ENCODE measurements at places on chromosomes 2 and 18.
A peak's percentile ranks its signal among the peaks of the same experiment; 100 is the strongest.

GRCh38 chr2:128270672-128271596 lies 47.7 kb downstream of the HS6ST1 start:
- DNase-seq = no peak

DNA sequence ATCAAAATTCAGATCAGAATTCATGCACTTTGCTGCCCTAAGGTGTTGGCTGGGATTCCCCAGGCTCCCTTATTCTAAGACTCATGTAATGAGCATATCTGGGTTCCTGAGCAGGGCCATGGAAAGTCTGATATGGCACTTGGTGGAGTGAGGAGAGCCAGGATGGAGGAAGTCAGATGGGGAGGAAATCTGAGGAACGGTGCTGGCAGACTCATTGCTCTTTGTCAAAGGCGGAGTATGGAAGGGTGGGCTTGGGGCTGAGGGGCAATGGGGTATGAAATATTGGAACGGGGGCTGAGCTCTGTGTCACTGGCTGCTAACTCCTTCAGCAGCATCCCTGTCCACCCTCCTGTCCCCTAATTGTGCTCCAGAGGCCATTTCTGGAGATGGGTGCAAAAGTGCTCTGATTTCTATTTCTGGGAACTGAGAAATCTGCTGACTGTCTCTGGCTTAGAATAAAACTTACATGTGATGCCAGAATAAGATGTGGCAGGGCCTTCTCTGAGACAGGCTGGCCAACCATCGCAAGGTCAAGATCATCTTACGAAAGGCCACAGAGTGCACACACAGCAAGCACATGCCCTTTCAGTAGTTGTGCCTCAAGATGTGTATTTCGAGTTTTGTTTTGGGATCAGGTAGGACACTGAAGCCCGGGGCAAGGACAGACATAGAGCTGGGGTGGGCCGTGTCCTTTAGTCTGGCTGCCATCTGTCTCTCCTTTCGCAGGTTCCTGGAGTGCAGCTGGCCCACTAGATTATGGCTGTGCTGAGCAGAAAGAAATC lies 480.0 kb upstream of the HS6ST1 start:
- DNase-seq = no peak

DNA sequence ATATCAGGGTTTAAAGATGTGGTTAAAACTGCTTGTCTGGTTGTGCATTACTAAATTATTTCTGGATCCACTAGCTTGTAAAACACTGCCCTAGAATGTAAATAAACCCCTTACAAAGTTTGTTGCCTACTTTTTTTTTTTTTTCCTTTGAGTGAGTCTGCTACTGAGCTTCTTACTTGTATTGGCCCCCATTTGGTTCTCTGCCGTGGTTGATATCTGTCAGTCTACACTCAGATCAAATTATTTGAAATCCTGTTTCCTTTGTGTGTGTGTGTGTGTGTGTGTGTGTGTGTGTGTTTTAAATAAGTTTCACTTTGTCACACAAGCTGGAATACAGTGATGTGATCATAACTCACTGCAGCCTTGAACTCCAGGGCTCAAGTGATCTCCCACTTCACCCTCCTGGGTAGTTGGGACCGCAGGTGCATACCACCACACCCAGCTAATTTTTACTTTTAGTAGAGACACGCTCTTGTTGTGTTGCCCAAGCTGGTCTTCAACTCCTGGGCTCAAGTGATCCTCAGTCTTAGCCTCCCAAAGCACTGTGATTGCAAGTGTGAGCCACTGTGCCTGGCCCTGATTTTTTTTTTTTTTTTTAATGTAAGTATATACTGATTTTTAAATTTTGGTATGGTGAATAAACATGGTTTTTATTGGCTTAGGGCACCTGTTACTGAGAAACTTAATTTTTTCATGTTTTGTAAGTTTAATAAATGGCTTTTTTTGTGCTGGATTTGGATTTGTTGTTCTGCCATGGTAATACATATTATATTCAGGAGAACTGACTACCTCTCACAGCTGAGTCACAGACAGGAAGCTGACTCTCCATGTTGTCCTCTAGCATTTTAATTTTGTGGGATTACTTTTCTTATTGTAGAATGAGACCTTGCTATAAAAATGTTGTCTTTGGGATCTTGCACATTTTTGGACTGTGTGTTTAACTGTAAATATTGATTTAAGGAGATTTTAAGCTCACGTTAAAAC lies 48.5 kb downstream of the MAP4K4 start:
- DNase-seq = no peak

DNA sequence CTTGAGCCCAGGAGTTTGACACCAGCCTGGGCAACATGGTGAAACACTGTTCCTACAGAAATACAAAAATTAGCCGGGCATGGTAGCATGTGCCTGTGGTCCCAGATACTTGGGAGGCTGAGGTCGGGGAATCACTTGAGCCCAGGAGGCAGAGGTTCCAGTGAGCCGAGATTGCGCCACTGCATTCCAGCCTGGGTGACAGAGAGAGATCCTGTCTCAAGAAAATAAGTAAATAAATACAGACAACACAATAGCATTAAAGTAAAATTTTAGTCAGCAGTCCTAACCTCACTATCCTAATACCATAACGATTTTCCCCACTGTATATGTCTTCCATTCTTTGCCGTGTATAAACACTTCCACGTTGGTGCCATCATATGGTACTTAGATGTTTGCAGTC lies 83.0 kb upstream of the MBOAT2 start:
- DNase-seq = no peak

DNA sequence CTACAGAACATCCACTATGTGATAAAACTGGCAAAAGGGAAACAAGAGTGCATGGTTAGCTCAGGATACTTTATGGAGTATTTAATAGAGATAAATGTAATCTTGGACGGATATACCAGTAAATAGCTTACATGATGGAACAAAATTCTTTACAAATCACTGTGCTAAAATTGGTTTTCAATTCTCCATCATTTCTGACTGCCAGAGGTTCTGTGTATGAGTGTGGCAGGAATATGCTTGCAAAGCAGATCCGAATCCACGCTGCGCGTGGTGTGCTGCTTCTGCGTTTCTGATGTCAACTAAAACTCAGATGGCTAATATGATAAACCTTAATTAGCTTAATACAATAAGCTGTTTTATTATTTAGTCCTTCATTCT lies 2.1 kb downstream of the ZNF532 start:
- no peak for DNase-seq

- no peak for DNase-seq
Measured at GRCh38 chr18:56257205-56257604, 381.2 kb downstream of the TXNL1 start.

DNA sequence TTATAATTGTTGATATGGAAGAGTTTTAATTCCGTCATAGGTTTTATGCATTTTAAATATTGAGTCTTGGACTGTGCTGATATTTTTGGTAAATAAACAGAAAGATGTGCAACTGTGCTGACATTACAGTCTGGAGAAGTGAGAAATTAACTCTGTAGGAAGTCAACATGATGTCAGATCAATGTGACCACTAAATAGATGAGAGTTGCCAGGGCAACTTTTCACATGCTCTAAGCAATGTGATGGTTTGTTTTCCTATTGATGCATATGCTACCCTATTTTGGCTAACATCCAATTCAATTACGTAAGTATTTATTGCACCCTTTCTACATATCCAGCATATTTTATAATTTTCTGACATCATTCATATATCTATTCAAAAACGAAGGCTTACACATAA lies 1109.3 kb downstream of the TSN start:
- DNase-seq = no peak

DNA sequence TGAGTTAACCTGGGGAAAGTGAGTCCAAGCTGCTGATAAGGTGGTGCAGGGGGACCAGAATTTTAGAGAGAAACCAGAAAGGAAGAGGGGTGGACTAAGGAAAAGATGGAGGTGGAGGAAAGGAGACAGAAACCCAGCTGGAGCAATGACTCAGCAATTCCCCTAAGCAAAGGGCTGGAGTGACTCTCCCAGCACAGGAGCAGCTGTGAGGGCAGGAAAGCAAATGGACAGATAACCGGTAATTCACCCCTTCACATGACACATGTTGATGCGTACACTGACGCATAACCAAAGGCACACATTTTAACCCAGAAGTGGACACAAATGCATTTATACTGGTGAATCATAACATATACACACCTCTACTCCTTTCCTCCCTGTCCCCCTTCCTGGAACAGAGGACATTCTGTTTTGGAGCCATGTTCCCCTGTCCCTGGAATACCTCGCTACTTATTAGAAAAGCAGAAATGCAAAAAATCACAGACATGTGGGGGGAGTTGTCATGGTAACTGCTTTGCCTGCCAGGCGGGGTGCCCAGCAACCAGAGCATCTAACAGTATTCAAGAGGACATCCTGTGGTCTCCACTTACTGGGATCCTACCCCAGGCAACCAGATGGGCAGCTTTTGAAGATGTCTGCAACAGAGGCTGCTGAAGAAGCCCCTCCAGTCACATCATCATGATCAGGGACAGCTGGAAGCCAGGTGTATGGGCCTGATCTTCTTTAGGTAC lies 4.7 kb downstream of the CDK5R2 start:
- no peak for DNase-seq

GRCh38 chr2:189474526-189474925 lies 33.3 kb downstream of the WDR75 start:
- no peak for DNase-seq

GRCh38 chr2:88919087-88919738 lies 227.7 kb downstream of the RPIA start:
- peak; percentile 39 for DNase-seq

DNA sequence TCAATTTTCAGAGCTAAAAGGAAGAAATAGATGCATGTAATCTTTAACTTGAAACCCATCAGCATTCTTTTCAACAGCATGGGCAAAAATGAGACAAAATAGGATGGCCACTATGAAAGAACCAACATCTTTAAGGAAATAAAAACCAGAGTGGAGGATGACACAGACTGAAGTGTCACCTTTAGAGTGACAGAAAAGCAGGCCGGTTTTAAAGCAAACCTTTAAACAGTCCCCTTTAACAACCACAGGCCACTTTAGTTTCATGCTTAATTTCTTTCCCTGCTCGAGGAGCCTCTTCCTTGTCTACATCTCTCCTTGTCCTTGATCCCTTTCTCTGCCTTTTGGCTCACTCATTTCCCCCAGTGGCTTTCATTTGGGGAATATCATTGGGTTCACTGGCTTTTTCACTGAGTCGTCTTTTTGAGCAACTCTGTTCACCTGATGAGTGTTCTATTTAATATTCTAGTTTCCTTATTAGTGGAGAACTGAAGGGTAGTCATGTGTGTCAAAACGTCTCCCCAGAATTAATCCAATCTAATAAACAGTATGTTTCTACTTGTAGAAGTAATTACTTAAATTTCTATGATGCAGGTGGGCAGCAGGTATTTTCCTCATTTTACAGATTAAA lies 72.5 kb downstream of the DOCK10 start:
- DNase-seq = no peak

- peak; percentile 37 for DNase-seq
Measured at GRCh38 chr2:180604077-180604476, 376.3 kb upstream of the UBE2E3 start.

- DNase-seq = peak; percentile 28
Measured at GRCh38 chr2:191114403-191114886, 36.3 kb downstream of the STAT4 start.

DNA sequence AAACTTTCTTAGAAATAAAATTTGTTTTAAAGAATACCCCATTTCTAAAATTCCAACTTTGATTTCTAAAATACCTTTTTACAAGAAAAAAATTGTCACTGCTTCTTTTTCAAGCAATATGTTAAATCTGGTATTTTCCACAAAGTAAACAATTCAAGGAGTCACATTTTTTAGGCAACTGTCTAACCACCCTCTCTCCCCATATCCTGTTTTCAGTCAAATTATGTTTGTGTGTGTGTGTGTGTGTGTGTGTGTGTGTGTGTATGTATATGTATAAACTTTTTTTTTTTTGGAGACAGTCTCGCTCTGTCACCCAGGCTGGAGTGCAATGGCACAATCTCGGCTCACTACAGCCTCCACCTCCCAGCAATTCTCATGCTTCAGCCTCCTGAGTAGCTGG lies 59.3 kb downstream of the ADNP2 start:
- no peak for DNase-seq

DNA sequence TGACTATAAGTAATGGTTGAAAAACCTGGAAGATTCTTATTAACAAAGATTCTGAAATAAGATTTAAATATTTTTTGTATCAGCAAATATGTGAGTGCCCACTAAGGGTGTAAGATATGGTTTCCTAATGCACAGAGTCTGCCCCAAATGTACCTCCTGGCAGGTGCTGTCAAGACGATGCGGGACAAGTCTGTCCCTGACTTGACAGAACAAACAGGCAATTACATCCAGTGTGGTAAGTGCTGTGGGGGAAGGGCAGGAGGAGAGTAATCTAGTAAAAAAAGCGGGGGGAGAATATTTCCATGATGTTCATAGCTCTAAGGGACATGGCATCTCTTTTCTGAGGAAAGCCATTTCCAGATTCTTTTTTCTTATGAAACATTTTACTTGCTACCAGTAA lies 127.5 kb downstream of the COL4A4 start:
- no peak for DNase-seq

DNA sequence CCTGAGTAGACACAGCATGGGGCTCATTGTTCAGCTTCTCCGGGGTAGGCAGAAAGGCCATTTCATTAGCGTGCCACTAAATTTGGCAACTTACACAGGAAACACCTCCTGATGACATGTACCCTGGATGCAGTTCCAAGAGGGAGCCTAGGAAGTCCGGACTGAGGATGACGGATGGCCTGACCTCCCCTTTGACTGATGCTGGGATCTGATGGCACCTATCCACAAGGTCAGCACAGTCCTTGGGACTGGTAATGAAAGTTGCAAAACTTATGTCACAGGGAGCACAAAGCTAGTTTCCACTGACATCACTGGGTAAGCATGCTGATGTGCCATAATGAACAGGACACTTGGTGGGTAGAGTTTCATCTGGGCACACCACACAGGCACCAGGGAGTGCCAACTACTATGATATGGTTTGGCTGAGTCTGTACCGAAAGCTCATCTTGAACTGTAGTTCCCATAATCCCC lies 126.7 kb upstream of the ARL4C start:
- no peak for DNase-seq

DNA sequence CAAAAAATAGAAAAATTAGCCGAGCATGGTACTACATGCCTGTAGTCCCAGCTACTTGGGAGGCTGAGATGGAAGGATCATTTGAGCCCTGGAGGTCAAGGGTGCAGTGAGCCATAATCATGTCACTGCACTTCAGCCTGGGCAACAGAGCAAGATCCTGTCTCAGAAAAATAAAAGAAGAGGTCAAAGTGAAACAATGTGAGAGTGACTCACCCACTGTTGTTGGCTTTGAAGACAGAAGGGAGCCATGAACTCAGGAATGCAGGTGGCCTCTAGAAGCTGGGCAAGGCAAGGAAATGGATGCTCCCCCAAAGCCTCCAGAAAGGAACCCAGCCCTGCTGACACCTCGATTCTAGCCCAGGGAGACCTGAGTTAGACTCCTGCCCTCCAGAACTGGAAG lies 3.7 kb upstream of the TMEM214 start:
- DNase-seq = no peak

GRCh38 chr2:69576880-69577279 lies 66.7 kb downstream of the AAK1 start:
- no peak for DNase-seq

DNA sequence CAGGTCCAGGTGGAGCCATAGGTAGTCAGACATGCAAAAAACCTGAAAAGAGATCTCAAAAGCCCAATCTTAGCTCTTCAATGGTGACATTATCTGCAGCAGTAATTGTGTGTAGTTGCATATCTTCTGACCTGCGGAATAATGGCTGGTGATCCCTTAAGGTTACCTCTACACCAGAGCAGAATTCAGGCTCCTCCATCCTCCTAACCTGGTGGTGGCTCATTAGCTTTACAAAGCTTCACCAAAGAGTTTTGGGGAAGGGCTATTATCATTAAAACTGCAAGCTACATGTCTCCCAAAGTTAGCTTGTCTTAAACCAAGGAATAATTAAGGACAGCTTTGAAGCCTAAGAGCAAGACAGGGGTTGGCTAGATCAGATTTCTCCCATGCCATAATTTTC lies 42.6 kb upstream of the CHST9 start:
- DNase-seq = no peak

GRCh38 chr2:41568648-41569047 lies 479.2 kb upstream of the PKDCC start:
- no peak for DNase-seq

Data from NB4 (cell line).